ENCODE measurements at places on chromosomes 13 and 19.

GRCh38 chr13:37510441-37510840, 88.1 kb downstream of the POSTN start:
- no peak for DNase-seq

GRCh38 chr13:45595965-45596364, 19.6 kb downstream of the ERICH6B start:
- no peak for DNase-seq

DNA sequence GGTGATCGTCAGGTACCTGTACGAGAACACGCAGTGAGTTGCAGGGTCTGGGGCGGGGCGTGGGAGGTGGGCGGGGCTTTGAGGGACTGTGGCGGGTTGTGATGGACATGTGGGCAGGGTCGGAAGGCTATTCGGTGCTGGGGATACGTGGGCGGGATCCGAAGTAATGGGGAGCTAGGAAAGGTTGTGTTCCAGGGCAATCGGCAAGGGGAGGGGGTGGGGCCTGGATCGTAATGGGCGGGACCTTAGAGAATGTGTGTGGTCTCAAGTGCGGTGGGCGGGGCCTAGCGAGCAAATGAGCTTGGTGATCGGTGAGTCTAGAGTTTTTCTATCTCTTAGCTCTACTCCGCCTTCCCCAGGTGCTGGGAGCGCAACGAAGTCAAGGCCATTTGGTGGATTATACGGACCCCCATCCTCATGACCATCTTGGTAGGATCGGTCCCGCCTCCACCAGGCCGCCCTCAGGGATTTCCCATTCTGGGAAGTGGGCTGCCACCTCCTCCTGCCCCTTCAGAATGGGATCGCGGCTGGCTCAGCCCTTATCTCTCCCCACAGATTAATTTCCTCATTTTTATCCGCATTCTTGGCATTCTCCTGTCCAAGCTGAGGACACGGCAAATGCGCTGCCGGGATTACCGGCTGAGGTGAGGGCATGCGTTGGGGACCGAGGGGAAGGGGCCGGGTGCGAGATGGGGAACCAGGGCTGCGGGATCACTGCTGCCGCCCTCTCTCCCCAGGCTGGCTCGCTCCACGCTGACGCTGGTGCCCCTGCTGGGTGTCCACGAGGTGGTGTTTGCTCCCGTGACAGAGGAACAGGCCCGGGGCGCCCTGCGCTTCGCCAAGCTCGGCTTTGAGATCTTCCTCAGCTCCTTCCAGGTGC, 9.6 kb downstream of the GIPR start:
- no peak for DNase-seq

- no peak for DNase-seq
Measured at GRCh38 chr13:78102121-78102677, 183.6 kb upstream of the EDNRB start.

- no peak for DNase-seq
Measured at GRCh38 chr19:40054632-40055031, 1.4 kb downstream of the ZNF780B start.

DNA sequence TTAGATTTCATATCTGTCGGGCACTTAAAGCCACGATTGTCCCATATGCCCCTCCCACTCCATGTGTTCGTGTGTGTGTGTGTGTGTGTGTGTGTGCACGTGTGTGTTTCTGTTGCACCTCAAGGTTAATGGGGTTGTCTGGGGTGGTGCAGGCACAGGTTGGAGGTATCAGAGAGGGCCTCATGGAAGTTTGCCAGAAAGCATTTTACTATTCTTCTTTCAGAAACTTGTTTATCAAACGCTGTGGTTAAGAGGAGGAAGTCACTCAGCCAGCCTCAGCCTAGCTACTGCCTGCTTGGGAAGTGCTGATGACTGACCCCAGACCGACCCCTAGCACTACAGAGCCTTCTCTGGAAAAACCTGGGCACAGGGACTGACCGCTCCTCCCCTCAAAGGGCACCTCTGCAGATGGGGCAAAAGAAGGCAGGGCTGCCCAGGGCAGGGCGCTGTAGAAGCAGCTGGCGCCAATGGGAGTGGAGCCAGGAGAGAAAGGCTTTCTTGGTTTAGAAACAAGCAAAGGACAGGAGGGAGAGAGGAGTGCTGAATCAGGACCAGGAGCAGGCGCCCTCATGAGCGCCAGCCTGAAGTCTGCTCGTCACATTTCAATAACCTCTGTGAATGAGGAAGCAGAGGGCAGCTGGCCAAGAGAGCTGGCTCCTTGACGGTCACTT, 3.9 kb downstream of the SIAH3 start:
- DNase-seq = no peak

DNA sequence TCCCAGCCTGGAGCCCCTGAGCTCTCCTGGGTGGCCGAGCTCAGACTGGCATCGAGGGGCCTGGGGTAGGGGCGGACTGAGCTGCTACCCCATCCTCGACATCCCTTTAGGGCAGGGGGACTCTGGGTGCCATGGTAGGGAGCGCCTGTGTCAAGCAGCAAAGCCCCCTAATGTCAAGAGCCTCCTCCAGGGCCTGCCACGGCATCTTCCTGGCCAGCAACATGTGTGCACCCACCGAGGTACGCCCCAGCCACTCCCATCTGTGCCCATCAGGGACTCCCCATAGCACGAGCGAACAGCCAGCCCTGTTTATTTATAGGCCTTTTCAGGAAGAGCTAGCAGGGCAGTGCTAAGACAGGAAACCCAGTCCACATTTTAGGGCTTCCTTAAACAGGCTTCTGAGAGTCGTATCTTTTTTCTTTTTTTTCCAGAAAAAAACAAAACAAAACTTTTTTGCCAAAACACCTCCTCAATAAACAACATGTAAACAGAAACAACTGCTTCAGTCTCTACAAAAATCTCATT, 14.3 kb downstream of the LRP3 start:
- DNase-seq = no peak

DNA sequence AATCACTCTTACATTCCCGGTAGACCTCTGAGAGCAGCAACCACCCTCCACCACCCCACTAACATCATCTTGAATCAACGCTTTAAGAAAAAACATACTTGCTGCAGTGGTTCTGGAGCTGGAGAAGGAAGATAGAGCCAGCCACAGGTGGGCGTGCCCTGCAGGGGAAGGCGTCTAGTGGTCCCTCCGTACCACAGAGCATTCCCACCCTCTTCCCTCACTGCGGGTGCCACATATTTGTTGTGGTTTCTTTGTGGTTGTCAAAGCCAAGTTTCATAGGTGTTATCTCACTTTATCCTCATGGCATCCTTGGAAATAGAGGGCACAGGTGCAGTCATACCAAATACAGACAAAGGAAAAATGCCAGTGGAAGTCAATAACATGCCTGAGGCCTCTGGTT, 22.2 kb downstream of the COL4A2 start:
- DNase-seq = no peak

DNA sequence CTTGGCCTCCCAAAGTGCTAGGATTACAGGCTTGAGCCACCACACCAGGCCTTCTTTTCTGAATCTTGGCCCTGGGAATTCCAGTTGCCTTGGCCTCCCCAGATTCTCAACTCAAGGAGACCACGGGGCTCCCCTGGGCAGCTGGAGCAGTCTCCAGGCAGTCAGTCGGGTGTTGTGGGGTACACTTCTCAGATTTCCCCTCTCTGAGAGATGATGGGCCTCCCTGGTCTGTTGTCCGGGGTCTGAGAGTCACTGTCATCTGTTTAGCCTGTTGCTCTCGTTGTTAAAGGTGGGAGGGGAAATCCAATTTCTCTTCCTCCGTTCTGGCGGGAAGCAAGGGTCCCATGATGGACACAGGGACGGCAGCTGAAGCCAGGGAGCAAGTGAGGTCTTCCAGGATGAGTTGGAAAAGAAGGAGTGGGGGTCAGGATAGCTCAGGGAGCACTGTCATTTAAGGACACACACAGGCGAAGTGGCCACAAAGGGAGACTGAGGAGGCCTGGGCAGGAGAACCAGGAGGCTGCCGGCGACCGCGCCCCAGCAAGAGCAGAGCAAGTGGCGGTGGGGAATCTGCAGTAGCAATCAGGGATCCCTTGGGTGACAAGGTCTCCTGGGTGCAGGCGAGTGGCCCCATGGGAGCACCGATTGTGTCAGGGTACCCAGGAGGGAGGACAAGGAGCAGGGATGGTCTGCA, 15.7 kb downstream of the WTIP start:
- no peak for DNase-seq

- no peak for DNase-seq
Measured at GRCh38 chr13:21075379-21076249, 14.2 kb upstream of the LATS2 start.

GRCh38 chr13:36344173-36344572, 2.0 kb downstream of the SPART start:
- DNase-seq = no peak

- no peak for DNase-seq
Measured at GRCh38 chr19:5149508-5149907, 180.6 kb downstream of the KDM4B start.

GRCh38 chr19:33139165-33139564, 7.3 kb downstream of the WDR88 start:
- DNase-seq = no peak

- DNase-seq = no peak
Measured at GRCh38 chr19:36103842-36104552, 6.9 kb upstream of the OVOL3 start.

GRCh38 chr13:27310946-27311345, 40.3 kb downstream of the RASL11A start:
- DNase-seq = no peak

DNA sequence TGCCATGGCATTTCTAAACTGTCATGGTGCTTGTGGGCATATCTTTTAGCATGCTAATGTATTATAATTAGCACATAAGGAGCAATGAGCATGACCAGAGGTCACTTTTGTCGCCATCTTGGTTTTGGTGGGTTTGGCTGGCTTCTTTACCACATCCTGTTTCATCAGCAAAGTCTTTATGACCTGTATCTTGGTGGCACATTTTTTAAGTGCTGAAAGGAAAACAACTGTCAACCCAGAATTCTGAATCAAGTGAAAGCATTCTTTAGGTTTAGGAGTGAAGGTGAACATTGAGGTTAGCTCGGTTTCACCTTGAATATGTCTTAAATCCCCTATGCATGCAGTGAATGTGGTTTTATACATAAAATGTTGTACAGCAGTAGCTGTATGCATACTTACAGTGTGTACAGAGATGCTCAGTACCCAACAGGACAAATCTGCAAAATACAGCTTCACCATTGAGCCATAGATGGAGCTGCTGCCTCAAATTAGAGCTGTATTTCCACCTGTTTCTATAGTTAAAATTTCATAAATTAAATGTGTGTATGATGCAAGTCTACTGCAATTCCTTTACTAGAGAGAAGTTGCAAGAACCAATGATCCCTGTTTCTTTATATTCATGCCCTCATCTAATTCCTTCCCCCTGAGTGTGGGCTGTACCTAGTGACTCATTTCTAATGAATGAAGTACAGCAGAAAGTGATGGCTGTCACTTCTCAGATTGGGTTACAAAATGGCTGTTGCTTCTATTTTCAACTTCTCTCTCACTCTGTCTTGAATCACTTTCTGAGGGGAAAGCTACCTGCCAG, 25.2 kb upstream of the IGSF23 start:
- no peak for DNase-seq

GRCh38 chr19:16470541-16470910, 1.2 kb downstream of the EPS15L1 start:
- DNase-seq = no peak

DNA sequence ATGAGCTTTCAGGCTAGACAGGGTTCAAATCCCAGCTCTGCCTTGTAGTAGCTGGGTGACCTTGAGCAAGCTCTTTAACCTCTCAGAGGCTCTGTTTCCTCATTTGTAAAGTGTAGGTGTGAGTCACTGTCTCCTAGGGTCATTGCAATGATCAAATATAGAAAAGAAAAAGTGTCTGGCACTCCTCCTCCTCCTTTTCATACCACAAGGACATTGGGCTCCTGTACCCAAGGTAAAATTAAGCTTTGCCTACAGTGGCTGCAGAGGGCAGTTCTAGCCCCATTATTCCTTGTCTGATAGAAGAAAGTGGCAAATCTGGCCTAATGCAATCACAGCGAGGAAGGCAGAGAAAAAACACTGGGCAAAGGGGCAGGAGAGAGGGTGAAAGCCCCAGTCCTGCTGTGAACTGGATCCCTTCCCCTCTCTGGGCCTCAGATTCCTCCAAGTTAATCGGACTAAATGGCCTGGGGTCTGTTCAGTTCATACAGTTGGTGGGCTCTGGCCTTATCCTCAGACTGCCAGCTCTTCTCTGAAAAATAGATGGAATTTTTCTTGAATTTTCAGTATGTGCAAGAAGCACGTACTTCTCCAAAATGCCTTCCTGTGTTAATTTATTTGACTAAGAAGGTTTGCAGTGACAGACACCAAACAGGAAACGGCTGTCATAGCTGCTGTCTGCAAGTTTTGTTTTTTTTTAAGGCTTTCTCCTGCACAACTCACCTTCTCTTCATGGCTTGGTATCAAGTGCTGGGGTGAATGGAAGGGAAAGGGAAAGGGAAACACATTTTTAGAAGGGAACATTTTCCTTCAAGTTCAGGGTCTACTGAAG, 35.3 kb downstream of the RGCC start:
- no peak for DNase-seq

DNA sequence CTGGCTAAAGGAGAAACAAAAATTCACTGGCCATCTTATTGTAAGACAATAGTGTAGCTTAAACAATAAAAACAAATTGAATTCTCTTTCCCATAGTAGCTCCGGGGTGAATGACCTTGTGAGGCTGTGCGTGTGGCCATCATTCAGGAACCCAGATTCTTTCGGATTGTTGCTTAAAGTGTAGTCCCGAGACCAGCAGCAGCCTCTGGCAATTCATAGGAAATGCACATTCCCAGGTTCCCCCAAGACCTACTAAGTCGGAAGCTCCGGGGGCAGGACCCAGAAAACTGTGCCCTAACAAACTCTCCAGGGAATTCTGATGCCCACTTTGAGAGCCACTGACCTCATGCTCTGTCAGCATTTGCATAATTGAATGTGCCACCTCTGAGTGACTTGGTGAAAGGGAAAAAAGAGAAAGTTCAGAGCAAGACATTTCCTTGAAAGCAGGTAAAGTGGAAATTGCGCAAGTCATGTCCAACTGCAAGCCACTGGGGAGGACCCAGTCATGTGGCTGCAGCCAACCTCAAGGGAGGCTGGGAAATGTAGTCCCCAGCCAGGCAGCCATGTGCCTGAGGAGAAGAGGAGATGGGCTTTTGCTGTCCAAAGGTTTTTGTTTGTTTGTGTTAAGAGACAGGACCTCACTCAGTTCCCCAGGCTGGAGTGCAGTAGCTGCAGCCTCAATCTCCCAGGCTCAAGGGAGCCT, 50.7 kb upstream of the PNMA8B start:
- DNase-seq = no peak

DNA sequence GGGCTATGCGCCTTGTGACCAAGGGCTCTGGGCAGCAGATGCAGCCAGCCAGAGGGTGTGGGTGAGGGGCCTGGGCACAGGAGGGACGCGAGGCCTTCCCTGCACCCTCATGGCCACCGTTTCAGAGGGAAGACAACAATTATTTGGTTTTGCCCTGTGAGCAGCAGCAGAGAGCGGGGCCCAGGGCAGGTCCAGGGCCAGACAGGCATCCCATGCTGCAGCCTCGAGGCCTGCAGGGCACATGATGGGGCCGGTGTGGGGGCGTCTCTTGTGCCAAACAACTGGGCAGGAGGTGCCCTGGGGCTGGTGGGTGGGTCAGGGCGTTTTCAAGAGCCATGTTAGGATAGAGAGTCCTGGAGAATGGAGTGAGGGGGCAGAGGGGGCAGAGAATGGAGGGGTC, 79.4 kb downstream of the SCGB2B2 start:
- no peak for DNase-seq

- peak; percentile 56 for DNase-seq
Measured at GRCh38 chr19:2507109-2507508, 31.2 kb downstream of the GADD45B start.
